ENCODE measurements at places on chromosomes 3 and 15. TPM values are rescaled to one million over a fixed set of nuclear protein-coding genes. Genes with fewer than 3 reads are reported as not detected.

SLC22A14 gene
- total RNA-seq, result 0.86 TPM

VIPR1 gene
- total RNA-seq, result not detected

CIDEC gene
- not detected for total RNA-seq

CXCR6 gene
- total RNA-seq, result under 0.01 TPM

DPPA4 gene
- not detected for total RNA-seq

AMOTL2 gene
- 236 TPM for total RNA-seq

EIF3J gene
- total RNA-seq, result 52.2 TPM

GOLGA6L7 gene
- not detected for total RNA-seq

GOLGA8Q gene
- 0.43 TPM for total RNA-seq

ACKR4 gene
- 9.5 TPM for total RNA-seq

LAMB2 gene
- 378 TPM for total RNA-seq

SLC9C1 gene
- not detected for total RNA-seq

ZNF80 gene
- total RNA-seq, result not detected

PCSK6 gene
- 7.7 TPM for total RNA-seq

CYP19A1 gene
- not detected for total RNA-seq
